Small intestine (tissue), 16 donors: ENCODE measurements at places on chromosomes 12 and 14. TPM values are rescaled to one million over a fixed set of nuclear protein-coding genes. Genes with fewer than 3 reads are reported as not detected.

LALBA gene
- not detected for polyA plus RNA-seq

AVPR1A gene
- not detected for polyA plus RNA-seq

DNA sequence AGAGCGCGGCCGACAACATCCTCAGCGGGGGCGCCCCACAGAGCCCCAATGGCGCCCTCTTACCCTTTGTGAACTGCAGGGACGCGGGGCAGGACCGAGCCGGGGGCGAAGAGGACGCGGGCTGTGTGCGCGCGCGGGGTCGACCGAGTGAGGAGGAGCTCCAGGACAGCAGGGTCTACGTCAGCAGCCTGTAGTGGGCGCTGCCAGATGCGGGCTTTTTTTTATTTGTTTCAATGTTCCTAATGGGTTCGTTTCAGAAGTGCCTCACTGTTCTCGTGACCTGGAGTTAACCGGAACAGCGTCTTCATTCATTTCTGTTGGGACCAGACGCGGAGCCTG is 103.8 kb upstream of the FKBP4 start:
- DNase-seq = peak; percentile 49

DNA sequence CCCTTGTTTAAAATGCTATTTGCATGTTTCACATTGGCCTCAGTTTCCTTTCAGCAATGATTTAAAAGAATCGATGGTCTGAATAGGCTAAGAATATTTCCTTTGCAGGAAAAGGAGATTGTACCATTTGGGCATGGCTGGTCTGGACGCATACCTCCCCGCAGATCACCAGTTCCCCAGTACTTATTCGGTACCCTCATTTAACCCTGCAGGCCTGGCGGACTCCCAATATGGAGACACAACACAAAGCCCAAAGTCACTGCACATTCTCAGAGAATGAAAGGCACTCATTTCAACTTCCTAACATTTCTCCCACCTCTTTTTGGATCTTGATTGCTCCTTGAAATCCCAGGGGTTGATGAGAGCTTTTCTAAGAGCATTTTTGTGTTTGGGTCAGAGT is 152.9 kb downstream of the GCH1 start:
- DNase-seq = no peak

IL26 gene
- polyA plus RNA-seq = not detected

CLEC2A gene
- polyA plus RNA-seq = not detected

DNA sequence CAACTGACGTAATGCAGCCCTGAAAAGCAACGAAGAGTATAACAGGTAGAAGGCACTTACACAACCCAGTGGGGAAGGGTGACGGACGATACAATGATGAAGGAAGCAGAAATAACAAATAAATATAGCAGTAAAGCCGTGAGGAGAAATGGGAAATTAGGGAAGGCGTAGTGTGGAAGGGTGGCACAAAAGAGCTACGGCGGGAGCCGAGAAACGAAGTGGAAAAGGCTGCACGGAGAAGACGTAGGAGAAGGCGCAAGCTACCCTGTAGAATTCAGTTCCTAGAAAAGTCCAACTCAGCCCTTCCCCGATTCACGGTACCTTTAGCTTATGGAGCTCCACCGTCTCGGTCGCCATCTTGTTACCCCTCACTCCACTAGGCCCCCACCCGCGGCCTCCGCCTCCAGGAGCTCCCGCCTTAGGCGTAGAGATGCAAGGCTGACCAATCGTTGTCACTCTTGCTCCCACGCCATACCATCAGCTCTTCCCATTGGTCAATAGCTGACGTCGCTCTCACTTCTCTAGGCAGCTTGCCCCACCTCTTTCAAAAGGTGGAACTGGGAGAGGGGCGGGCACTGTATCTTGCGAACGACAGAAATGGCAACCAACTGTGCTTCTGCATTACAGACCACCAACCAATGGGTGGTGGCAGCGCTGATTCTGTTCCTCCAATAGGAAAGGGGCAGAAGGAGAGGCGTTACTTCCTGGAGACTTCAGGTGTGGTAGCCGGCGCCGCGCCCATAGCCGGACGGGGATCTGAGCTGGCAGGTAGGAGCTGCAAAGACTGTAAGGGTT is at the start of the genes ORMDL2 and SARNP:
Gene ORMDL2, plus strand, starts transcription at position 697 of the 795 bp plus-strand sequence. CDS start 959 bp downstream, outside the sequence.
Gene SARNP, minus strand, starts transcription at position 380 of the 795 bp plus-strand sequence. Its CDS starts 23 bp downstream, at position 357.
- DNase-seq = peak; percentile 100

- no peak for DNase-seq
Measured at GRCh38 chr14:95645389-95645996, 40.7 kb upstream of the TCL1B start.

DACT1 gene
- 0.45 TPM for polyA plus RNA-seq

GRCh38 chr12:15323480-15323879 is 1.2 kb downstream of the PTPRO start:
- peak; percentile 3 for DNase-seq

RTL1 gene
- polyA plus RNA-seq = not detected

- DNase-seq = no peak
Measured at GRCh38 chr12:129696405-129696804, 207.4 kb downstream of the TMEM132D start.

DNA sequence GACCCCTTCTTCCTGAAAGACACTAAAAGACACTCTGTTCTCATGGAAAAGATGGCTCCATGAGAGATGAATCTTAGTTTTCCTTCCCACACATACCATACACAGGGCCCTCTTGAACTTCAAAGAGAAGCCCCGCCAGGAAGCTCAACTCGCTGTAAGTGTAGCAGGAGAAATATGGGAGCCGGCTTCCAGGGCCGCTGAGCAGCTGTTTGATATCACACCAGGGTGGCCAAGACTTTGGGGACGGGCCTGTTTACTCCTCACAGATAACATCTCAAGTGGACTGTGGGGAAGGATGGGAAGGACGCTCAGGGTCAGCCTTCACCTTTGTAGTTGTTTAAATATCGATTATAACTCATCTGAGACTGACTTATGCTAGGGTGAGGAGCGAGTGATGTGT is 235.5 kb upstream of the TBX3 start:
- no peak for DNase-seq

TNFAIP2 gene
- 42.9 TPM for polyA plus RNA-seq

DNA sequence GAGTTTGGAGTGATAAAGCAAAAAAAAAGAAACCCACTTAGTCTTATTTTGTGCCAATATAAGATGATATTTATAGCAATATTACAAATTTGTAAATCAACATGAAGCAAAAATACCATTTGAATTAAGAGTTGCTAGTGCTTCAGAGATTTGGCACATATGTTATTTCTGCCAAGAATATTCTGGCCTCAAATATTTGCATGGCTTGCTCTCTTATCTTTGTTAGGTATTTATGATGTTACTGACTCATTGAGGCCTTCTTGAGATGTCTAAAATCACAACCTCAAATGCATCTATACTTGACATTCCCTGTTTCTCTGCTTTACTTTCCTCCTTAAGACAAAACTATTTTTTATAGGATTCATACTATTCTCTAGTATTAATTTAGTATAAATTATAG is 301.5 kb downstream of the NELL2 start:
- DNase-seq = no peak

DNA sequence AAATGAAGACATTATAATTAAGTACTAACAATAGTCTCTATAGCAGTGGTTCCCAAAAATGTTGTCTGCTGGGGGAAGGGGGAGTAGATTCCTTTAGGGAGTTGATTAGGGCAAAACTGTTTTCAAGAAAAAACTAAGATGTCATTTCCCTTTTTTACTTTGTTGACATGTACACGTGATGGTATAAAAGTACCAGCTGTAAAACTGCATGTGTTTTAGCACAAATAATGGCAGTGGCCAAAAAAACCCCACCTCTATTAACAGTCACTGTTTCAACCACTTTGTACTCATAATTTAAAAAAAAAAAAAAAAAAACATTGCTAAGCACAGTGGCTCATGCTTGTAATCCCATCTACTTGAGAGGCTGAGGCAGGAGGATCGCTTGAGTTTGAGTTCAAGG is 61.7 kb downstream of the PPP1R12A start:
- no peak for DNase-seq

GRCh38 chr12:62252576-62252975 is 7.6 kb upstream of the USP15 start:
- DNase-seq = no peak

GRCh38 chr14:81829447-81829846 is 295.8 kb upstream of the SEL1L start:
- no peak for DNase-seq

GRCh38 chr12:28223025-28223554 is 32.8 kb downstream of the CCDC91 start:
- peak; percentile 66 for DNase-seq

DNA sequence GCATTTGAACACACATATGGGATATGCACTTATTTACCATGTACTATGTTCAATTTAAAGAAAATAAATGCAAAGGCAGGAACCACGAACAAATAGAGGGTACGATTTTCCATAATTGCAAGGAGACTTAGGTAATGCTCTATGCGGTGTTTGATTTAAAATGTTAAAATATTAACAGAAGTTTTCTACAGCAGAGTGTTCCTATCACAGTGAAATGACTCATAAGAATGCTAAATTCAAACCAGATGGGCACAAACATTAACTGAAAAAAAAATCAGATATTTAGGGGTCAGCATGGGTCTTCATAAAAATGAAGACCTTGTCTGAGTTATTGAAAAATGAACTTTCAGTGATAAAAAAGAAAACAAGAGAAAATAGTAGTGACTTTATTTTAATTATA is 65.4 kb downstream of the LLPH start:
- DNase-seq = no peak

SOX5 gene
- polyA plus RNA-seq = 0.81 TPM

GRCh38 chr14:84420221-84420620 is 1109.7 kb upstream of the FLRT2 start:
- no peak for DNase-seq

RFX4 gene
- not detected for polyA plus RNA-seq

DNA sequence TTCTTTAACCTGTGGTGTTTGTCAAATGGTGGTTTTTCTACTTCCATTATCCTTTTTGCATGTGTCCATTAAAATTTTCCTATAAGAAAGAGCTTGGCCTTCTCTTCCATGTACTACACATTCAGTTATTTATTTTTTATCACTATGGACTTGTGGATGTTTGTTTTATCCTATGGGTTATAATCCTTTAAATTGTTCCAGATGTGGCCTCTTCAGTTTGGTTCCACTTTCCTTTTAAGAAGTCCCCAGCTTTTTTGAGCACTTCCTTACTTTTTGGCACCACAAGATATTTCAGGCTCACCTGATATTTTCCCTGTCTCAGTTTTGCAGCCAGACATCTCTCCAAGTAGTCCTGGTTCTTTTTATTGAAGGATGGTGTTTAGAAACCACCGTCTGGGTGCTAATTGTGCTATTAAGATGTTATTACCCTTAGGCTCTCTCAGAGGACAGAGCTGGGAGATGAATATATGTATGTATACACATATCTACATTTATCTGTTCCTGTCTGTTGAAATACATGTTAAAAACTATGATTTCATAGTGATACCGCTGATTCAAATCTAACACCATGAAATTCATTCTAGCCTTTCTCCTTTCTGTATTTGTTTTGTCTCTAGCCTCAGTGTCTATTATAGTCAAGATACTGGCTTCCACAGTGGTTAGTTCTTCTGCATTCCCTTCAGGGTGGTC is 408.5 kb upstream of the RGS6 start:
- peak; percentile 13 for DNase-seq

GRCh38 chr14:22332686-22333421 is 256.2 kb downstream of the DAD1 start:
- no peak for DNase-seq

SERPINA10 gene
- not detected for polyA plus RNA-seq

DNA sequence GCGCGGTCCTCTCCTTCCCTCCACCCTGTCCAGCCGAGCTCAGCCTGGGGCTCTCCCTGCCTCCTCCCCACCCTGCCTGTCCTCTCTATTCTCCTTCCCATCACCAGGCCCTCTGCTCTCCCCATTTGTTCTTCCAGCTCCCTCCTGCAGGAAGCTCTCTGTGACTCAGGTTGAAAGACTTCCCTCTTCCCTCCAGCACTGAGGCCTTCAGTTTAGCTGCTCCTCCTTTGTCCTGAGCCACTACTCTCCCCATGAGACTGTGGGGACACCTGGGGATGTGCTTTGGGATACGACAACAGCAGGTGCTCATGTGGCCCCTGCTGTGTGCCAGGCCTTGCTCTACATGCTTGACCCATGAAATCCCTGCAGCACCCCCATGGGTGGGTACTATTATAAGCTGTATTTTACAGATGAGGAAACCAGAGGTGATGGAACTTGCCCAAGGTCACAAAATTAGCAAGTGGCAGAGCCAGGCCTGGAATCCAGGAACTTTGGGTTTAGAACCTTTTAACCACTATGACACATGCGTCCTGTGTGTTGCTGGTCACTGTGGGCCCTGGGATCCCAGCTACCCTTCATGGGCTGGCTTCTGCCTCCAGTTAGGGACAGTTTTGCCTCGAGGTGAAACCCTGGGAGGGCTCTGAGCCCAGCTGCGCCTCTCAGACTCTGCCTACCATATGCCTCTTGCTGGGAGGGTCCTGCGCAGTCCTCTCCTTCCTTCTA is 5.5 kb downstream of the KRT80 start:
- DNase-seq = no peak

GRCh38 chr14:32710231-32710671 is 228.4 kb upstream of the NPAS3 start:
- DNase-seq = peak; percentile 12

KRT83 gene
- polyA plus RNA-seq = 0.03 TPM

CLEC1A gene
- polyA plus RNA-seq = 4.9 TPM

IFNG-AS1 gene
- not detected for polyA plus RNA-seq

GRCh38 chr12:29208060-29208459 is 59.0 kb downstream of the FAR2 start:
- DNase-seq = no peak

GRCh38 chr14:103667671-103668070 is 38.7 kb downstream of the KLC1 start:
- no peak for DNase-seq

SPATA7 gene
- polyA plus RNA-seq = 15.7 TPM

CCT2 gene
- polyA plus RNA-seq = 63.7 TPM
